ENCODE measurements at places on chromosomes 12 and 14. TPM values are rescaled to one million over a fixed set of nuclear protein-coding genes. Genes with fewer than 3 reads are reported as not detected.
A peak's percentile ranks its signal among the peaks of the same experiment; 100 is the strongest.

GRCh38 chr14:20002319-20002718, 356 bp downstream of the OR4Q2 start:
- no peak for DNase-seq
- no peaks in the 10 kb centered on the region for H3K36me3 ChIP-seq
- no peak overlapping the region for H3K4me3 ChIP-seq

- H3K27me3 ChIP-seq = no peaks in the 10 kb centered on the region
- no peak for DNase-seq
- H3K4me1 ChIP-seq = no peaks in the 10 kb centered on the region
- no peaks in the 10 kb centered on the region for H3K36me3 ChIP-seq
- H3K27ac ChIP-seq = no peak overlapping the region
These were observed 55.8 kb downstream of the ZFP36L1 start for GRCh38 chr14:68737086-68737485.

DNA sequence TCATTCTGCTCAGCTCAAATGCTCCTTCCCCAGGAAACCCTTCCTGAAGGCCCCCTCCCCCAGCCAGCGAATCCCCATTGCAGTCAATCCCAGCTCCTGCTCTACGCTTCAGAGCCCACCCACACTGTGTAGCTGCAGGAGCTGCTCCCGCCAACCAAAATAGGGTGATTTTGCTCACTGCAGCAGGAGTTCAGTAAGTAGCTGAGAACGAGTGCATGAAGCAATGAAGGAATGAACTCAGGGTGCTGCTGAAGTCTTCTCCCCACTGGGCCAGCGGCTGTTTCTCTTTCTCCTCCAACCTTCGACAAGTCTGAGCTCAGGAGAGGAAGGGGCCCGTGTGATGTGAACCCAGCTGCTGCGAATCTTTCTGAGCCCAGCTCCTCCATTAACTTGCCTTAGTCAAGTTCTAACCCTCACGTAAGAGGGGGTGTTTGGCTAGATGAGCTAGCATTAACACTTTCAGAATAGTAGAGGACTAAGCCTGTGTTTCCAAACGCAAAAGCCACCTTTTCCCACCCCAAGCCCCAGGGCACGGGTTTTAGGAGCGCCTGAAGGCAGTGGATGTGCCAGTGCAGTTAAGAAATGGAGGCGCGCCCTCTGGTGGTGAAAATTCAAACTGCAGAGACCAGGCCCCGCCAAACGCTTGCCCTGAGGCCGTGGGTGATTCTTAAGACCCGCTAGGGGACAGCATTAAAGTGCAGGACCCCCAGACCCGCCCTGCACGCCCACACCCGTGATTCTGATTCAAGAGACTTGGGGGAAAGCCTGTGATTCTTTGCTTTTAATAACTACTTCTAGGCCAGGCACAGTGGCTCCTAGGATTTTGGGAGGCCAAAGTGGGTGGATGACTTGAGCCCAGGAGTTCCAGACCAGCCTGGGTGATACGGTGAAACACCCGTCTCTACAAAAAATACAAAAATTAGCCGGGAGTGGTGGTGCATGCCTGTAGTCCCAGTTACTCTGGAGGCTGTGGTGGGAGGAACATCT, 11.9 kb upstream of the SERPINA4 start:
- no peak overlapping the region for H3K4me3 ChIP-seq
- no peaks in the 10 kb centered on the region for H3K27me3 ChIP-seq
- H3K4me1 ChIP-seq = no peaks in the 10 kb centered on the region
- H3K36me3 ChIP-seq = no peaks in the 10 kb centered on the region
- H3K27ac ChIP-seq = no peak overlapping the region

- H3K27me3 ChIP-seq = peaks cover 47% of the 10 kb centered on the region
- peaks cover 45% of the 10 kb centered on the region for H3K4me1 ChIP-seq
- H3K4me3 ChIP-seq = no peak overlapping the region
- no peak for DNase-seq
These were observed 1.8 kb downstream of the KIF26A start for GRCh38 chr14:104140213-104140462.

GRCh38 chr12:84644908-84645307, 267.7 kb downstream of the SLC6A15 start:
- H3K4me1 ChIP-seq = no peaks in the 10 kb centered on the region
- DNase-seq = no peak
- no peaks in the 10 kb centered on the region for H3K27me3 ChIP-seq
- H3K36me3 ChIP-seq = no peaks in the 10 kb centered on the region

DNA sequence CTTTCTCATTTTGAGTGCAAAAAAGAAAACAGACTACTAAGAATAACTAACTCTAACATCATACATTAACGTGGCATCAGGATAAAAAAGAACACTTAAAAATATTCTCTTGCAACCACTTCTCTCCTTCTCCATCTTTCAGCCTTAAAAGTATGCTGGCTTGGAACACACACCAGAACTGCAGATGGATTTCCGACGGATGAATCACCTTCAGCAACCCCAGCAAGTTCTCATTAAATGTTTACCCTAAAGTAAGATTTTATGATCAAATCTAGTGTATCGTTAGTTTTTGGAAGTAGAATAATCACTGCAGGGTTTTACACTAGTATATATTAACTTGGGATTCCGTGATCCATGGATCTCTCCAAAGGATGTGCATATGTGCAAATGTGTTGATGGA, 1.2 kb downstream of the NEK9 start:
- DNase-seq = no peak
- no peak overlapping the region for H3K4me3 ChIP-seq
- H3K27ac ChIP-seq = peak overlapping the region; percentile 96

DNA sequence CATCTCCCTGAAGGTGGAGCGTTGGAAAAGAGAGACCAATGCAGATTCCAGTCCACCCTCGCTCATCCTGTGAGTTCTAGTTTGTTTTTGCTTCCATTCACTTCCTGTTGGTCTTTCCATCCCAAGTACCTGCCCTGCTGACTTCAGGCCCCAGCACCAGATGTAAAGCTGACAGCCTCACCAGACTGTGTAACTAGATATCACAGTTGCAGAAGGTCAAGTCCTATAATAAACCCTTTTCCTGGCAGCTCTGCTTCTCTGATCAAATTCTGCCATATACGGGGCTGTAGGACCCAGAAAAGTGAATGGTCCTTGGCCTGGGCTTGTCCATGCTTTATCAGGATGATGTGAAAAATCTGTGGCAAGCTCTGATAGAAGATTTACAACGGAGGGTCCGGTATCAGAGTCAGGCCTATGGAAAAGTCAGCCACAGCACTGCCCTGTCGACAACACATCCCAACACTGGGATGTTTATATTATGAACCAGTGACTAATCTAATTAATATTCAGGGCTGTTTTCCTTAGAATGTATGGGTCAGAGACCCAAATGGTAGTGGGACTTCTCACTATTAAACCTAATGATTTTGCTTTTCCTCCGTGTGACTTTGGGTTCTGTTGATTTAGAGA, 42.1 kb downstream of the CCDC175 start:
- DNase-seq = no peak
- no peak overlapping the region for H3K27ac ChIP-seq
- H3K4me3 ChIP-seq = no peak overlapping the region
- no peaks in the 10 kb centered on the region for H3K27me3 ChIP-seq
- H3K36me3 ChIP-seq = no peaks in the 10 kb centered on the region

DNA sequence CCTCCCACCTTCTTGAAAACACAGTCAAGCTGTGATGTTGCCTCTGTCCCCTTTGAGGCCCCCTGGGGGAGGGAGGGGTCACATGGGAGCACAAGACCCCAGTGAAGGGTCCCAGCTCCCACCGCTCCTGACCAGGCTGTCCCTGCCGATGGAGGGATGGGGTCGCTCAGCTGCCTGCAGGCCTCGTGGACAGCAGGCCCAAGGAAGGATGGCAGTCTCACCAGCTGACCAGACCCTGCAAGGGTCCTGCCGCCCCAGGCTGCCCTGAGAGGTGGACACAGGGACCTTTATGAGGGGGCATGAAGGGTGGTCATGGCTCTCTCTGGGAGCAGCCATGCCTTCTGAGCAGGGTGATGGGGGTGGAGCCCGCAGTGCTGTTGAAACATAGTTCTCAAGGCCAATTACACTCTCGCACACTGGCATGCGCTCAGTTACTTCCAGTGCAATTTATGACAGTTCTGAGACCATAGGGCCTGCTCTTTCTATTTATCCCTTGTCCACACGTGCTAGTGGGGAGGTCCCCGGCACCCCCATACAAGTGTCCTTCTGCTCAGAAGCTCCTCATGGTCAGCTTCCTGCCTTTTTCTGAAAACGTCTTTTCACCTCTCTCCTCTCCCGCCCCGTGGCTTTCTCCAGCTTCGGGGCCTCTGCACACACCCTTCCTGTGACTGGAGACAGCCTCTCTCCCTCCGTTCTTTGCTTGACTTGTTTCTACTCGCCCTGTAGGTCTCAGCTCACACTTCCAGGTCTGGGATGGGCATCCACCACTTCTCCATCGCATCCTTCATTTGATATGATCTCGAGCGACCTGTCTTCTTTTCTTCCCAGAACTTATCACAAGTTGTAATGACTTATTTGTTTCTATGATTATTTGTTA, 313.1 kb downstream of the ADGRD1 start:
- H3K4me1 ChIP-seq = no peaks in the 10 kb centered on the region
- H3K27ac ChIP-seq = no peak overlapping the region
- no peaks in the 10 kb centered on the region for H3K27me3 ChIP-seq
- DNase-seq = no peak

The NEUROD4 gene
- not detected for total RNA-seq

The PYGL gene
- total RNA-seq = 26.1 TPM

The DIABLO gene
- 54.3 TPM for total RNA-seq

The GALNT6 gene
- total RNA-seq = 24.0 TPM

Data from transverse colon (tissue), 4 donors.